Fibroblast of skin of abdomen (primary cell): ENCODE measurements at places on chromosomes 7 and 10.

- no peak for DNase-seq
Measured at GRCh38 chr10:60732807-60733516, 45.3 kb upstream of the CDK1 start.

- no peak for DNase-seq
Measured at GRCh38 chr7:121080257-121080912, 91.9 kb downstream of the CPED1 start.

DNA sequence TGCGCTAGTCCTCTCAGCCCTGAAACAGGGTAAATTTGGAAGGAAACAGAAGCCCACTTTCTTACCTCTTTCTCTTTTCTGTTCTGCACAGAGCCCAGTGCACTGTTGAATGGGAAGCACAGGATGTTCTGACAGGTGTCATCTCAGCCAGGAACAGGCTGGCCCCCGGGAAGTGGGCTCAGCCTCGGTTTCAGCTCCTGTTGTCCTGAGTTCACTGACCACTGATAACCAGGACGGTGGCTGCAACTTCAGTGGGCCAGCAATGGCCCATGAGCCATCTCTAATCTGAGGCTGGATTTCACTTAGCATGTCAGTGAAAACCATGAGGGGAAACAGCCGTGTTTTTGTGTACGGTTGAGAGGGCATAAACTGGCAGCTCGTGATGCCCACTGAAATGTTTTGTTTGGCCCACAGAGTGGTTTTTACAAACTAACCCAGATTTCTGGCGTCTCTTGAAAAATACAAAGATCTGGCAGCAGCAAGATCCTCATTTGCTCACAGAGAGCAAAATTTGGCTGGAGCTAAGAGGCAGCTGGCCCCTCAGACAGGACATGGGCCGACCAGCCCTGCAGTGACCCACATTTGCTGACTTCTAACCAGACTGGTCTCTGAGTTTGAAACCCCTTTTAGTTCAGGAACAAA lies 455.9 kb downstream of the PAXIP1 start:
- no peak for DNase-seq

DNA sequence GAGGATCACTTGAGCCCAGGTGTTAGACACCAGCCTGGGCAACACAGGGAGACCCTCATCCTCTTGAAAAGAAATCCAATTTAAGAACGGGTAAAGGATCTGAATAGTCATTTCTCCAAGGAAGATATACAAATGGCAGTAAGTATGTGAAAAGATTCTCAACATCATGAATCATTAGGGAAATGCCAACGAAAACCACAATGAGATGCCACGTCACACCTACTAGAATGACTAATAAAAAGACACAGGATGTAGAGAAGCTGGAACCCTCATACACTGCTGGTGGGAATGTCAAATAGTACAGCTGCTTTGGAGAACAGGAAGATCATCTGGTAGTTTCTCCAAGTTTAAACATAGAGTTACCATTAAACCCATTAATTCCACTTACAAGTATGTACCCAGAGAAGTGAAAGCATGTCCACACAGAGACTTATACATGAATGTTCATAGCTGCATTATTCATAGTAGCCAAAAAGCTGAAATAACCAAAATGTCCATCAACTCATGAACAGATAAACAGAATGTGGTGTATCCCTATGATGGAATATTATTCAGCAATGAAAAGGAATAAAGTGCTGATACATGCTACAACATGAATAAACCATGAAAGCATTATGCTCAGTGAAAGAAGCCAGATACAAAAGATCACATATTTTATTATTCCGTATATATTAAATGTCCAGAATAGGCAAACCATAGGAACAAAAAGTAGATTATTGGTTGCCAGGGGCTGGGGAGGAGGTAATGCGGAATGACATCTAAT lies 13.1 kb upstream of the ZMIZ2 start:
- peak; percentile 98 for DNase-seq

DNA sequence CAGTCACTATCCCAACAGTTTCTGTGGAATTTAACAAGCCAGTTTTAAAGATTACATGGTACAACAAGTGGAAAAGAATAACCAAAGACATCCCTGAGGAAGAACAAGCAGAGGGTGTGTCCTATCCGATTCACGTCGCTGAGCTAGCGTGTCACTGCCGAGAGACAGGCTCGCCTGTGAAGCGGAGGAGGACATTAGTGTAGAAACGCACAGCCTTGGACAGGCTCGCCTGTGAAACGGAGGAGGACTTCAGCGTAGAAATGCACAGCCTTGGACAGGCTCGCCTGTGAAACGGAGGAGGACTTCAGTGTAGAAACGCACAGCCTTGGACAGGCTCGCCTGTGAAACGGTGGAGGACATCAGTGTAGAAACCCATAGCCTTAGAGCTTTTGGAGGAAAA lies 52.7 kb upstream of the INPP5A start:
- DNase-seq, result no peak

GRCh38 chr7:112052993-112053736 lies 153.0 kb downstream of the DOCK4 start:
- DNase-seq, result no peak

DNA sequence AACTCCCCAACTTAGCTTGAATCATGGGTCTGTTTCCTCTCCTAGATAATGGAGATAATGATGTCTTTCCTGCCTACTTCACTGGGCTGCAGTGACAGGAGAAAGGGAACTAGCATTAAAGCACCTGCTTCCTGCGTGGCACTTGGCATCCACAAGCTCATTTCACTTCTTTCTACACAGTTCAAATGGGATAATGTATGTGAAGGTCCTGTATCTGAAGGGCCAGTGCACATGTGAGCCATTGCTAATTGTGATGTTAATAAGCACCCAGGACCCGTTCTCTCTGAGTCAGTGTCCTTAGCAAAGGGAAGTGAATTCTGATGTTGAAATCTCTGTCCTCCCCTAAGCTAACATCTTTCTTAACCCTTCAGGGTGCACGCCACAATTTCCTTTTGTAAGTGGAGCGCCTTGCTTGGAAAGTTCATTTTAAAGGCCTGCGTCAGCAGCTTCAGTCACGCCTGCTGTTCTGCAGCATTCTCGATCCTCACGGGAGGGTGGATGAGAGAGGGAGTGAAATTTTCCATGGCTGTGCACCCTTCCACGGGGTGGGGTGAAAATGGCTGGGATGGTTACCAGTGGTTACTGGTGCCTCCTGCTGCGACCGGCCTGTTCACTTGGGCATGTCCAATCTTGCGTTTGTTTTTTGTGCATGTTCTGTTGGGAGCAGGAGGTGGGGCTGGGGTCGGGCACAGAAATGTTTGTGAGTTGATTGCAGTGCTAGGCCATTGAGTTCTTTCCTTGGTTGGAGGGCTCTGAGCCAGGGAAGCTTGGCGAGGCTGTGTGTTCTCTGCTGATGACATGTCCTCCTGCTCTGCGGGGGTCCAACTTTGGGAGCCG lies 59.2 kb downstream of the HK1 start:
- DNase-seq, result peak; percentile 69

- no peak for DNase-seq
Measured at GRCh38 chr7:14483663-14484062, 418.9 kb downstream of the DGKB start.

- no peak for DNase-seq
Measured at GRCh38 chr10:69619626-69620025, 10.4 kb upstream of the FAM241B start.

DNA sequence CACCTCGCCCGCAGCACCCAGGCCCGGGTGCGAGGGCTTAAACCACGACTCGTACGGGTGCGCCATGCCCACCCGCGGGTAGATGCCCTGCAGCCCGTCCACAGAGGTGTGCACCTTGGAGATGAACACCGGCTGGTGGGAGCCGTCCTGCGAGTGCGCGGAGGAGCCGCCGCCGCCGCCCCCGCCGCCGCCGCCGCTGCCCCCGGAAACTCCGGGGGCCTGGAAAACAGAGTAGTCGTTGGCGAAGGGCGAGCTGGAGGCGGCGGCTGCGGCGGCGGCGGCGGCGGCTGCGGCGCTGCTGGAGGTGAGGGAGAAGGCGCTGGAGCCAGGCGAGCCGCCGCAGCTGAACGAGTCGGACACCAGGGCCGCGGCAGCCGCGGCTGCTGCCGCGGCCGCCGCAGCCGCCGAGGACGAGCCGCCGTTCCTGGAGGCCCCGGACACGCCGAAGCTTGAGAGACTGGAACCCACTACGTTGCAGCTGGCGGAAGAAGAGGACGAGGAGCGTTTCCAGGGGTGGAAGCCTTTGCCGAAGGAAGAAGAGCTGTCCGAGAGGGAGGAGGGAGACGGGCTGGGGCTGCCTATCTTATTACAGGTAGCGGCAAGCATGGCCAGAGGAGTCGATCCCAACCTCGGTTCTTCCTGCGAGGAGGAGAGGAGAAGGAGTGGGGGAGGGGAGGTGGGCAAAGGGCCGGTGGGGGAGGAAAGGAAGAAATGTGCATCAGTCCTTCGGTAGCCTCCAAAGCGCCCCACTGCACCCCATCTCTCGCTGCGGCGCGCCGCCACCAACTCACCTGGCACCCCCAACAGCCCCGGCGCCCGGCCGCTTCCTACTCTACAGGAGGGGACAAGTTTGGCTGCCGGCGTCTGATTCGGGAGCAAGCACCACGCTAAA lies 1.3 kb downstream of the SP8 start:
- DNase-seq, result no peak

GRCh38 chr7:115183431-115184057 lies 261.6 kb downstream of the MDFIC start:
- peak; percentile 1 for DNase-seq

- DNase-seq, result peak; percentile 56
Measured at GRCh38 chr10:12418000-12418399, 68.7 kb downstream of the CAMK1D start.

GRCh38 chr7:138478499-138478908 lies 18.4 kb downstream of the TRIM24 start:
- no peak for DNase-seq

DNA sequence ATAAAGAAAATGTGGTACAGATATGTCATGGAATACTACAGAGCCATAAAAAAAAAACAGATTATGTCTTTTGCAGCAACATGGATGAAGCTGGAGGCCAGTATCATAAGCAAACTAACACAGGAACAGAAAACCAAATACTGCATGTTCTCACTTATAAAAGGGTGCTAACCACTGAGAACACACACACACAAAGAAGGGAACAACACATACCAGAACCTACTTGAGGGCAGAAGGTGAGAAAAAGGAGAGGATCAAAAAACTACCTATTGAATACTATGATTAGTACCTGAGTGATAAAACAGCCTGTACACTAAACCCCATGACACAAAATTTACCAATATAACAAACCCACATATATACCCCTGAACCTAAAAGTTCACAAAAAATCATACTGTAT lies 144.6 kb downstream of the TPK1 start:
- DNase-seq, result no peak

DNA sequence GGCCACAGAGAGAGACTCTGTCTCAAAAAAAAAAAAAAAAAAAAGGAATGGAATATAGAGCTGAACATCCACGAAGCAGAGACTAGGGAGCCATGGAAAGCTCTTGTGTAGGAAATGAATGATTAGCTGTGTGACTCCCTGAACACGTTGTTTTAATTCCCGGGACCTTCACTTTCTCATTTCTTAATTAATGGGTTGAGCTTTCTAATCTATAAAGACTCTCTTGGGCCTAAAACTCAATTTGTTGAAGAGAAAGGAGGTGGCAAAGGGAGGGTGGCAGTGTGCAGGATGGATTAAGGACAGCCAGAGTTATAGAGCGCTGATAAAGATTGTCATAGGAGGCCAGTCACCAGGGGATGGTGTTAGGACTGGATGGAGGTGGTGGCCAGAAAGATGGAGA lies 48.0 kb downstream of the CYCS start:
- no peak for DNase-seq

DNA sequence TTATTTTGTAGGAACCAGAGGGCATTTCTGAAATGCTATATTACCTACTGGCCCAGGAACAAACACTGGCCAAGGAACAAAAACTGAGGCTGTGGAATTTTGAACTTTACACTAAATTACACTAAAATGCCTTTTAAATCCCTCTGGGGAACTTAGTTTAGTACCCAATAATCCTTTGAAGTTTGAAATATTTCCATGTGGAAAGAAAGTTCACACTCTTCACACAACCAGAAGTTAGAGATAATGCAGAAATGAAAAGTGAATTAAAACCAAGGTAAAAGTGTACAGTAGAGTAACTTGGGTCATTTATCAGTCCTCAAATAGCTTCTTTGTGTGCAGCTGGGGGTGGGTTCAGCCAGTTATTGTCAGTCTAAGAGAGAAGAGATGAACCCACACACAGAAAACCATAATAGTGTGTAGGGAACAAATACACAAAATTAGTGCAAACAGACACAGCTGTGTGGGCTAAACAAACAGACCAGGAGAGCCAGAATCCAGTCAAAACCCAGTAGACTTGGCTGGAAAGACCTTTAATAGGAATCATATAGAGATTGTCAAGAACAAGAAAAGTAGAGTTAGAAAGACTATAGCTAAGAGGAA lies 46.5 kb upstream of the DGKI start:
- DNase-seq, result no peak

DNA sequence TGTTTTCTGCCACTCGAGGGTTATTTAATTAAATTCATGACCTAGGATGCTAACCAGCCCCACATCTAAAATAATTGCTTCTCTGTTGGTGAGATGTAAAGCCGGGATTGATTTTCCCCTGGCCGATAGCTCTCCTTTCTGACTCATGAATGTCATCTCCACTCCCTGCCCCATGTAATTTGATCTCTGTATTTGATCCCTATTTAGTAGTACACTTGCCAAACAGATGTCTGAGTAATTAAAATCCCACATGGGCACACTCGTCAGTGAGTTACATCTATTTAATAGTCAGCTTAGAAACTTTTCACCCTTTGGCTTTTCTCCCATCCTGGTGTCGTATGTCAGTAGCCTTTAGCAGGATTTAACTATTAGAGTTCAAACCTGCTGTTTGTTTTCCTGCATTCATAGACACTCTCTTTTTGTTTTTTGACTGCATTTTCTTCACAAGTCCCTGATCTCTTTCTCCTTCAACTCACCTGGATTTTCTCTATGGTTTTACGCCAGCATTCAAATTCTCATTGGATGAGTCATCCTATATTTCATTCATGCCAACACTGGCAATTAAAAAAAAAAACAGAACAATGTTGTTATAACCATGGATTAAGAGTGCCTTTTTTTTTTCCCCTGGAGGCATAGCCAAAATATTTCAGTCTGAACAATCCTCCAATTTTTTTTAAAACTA lies 82.7 kb downstream of the SPAG6 start:
- peak; percentile 95 for DNase-seq

DNA sequence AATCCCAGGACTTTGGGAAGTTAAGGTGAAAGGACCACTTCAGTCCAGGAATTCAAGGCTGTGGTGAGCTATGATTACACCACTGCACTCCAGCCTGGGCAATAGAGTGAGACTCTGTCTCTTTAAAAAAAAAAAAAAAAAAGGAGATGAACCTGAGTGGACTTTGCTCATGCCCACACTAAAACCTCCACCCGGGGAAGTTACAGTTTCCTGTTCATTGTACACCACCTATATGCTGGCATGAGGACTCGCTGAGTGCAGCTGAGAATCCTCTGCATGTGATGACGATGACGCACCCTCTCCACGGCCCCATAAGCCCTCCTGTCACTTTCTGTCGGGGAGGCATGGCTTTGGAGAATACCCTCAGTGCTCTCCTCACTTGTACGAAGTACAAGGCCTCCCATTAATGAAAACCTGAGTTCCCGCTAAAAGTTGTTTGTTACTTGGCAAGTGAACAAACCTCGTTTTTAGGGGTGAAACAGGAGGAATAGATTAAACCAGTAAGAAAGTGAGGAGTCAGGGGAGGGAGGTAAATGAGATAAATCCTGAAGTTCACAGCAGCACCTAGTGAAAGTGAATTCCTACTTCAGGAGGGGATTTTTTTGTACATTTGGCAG lies 15.9 kb downstream of the TMEM176B start:
- no peak for DNase-seq
